Fibroblast of skin of right quadriceps (primary cell): ENCODE measurements at places on chromosomes 4 and X.

- DNase-seq: no peak
These were observed 12.0 kb downstream of the COL4A6 start for GRCh38 chrX:108426262-108426661.

- DNase-seq: no peak
These were observed 23.2 kb downstream of the CXorf58 start for GRCh38 chrX:23930894-23931604.

- DNase-seq: no peak
These were observed 133.3 kb upstream of the ZIC3 start for GRCh38 chrX:137432609-137433008.

DNA sequence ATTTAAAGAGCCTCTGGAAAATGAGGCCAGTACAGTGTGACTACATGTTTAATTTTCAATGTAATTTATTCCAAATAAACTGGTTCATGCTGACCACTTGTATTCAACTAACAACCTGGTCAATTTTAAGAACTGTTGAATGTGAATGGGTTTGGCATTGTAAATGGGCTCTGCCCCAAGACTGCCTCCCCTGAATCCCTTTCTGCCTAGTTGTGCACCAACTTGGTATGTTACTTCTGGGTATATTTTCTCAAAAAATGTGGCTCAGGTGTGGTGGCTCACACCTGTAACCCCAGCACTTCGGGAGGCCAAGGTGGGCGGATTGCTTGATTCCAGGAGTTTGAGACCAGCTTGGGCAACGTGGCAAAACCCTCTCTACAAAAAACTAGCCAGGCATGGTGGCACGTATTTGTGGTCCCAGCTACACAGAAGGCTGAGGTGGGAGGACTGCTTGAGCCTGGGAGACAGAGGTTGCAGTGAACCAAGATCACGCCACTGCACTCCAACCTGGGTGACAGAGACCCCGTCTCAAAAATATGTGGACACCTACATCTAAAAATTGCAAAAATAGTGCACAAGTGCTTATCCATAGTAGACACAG, 7.2 kb downstream of the RPL9 start:
- no peak for DNase-seq

DNA sequence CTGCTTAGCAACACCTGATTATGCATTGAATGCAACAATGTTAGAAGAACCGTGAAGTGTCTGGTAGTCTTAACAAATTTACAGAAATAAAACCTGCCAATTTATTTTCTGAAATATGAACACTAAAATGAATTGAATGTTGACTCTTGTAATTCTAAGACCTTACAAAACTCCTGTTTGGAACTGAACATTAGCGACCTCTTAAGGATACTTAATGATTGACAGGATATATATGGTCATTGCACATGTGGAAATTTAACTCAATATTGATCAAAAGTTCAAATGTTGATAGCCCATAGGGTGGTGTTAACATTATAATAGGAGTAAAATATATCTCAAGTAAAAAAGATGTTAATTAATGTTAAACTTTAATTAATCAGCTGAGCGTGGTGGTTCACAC, 79.1 kb downstream of the TECRL start:
- DNase-seq: no peak

- DNase-seq: peak; percentile 95
These were observed 61.7 kb upstream of the GUCY1A1 start for GRCh38 chr4:155604718-155605626.

- DNase-seq: no peak
These were observed 1516.6 kb upstream of the AGA start for GRCh38 chr4:178958725-178959440.

- DNase-seq: no peak
These were observed 33.6 kb upstream of the WFS1 start for GRCh38 chr4:6235901-6236640.
